ENCODE measurements at places on chromosomes 6 and 20.

GRCh38 chr20:44407402-44408184 lies 52.1 kb downstream of the HNF4A start:
- DNase-seq, result no peak

- DNase-seq, result no peak
Measured at GRCh38 chr6:140897349-140897748, 1235.4 kb upstream of the GJE1 start.

- DNase-seq, result no peak
Measured at GRCh38 chr6:17292600-17293133, 11.5 kb downstream of the RBM24 start.

DNA sequence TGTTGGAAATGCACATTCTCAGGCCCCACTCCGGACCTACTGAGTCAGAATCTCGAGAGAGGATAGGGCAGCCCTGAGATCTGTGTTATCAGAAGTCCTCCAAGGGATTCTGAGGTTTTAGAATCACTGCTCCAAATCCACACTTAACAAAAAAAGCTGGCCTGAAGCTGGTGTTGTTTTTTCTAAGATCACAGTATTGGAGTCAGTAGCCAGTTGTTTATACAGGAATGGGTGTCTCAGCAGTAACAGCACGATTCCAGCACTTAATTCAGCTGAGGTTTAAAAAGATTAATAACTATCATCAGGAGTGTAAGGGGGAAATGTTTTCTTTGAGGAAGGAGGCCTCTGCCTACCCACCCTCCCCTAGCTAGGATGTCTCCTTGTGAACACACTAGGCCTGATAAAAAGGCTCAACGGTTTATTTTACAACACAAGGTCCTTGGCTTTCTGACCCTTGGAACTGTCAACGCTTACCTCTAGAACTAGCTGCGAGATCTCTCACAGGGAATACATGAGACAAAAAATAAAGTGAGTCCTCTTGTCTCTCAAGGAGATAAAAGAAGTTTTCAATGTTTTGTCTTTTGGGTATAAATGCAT lies 505.4 kb downstream of the CD83 start:
- DNase-seq, result no peak

GRCh38 chr6:41036186-41036585 lies 2.8 kb downstream of the UNC5CL start:
- no peak for DNase-seq
